GM23248 (cell line): ENCODE measurements at places on chromosomes 13 and 19.

GRCh38 chr19:21519488-21519887 lies 14.1 kb downstream of the ZNF429 start:
- DNase-seq = no peak

DNA sequence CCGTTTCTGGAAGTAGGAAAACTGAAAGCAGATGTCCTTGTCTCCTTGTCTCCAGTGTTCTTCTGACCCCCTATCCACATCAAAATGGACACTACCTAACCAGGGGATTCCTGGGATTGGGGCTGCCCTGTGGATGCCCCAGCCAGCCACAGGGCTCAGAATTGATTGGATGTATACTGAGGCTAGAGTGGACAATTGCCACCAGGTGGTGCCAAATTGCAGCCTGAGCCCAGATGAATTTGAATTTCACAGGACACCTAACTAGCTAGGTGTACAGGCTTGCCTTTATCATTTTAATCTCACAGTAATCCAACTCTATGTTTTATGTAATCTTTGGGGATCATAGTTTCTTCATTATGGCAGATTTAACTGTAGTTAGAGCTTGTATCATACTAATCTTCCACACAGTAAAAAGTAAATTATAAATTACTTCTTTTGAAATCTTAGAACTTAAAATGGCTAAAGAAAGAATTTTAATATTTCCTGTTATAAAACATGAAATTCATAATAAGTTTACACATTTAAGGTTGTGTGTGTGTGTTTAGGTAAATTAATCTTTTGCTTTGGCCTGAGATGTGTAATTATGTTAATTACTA lies 58.0 kb downstream of the PIBF1 start:
- peak; percentile 70 for DNase-seq

- DNase-seq = no peak
Observed at GRCh38 chr13:110089100-110089499, 217.9 kb downstream of the COL4A1 start.

GRCh38 chr13:98571955-98572662 lies 4.8 kb downstream of the STK24 start:
- DNase-seq = peak; percentile 82

DNA sequence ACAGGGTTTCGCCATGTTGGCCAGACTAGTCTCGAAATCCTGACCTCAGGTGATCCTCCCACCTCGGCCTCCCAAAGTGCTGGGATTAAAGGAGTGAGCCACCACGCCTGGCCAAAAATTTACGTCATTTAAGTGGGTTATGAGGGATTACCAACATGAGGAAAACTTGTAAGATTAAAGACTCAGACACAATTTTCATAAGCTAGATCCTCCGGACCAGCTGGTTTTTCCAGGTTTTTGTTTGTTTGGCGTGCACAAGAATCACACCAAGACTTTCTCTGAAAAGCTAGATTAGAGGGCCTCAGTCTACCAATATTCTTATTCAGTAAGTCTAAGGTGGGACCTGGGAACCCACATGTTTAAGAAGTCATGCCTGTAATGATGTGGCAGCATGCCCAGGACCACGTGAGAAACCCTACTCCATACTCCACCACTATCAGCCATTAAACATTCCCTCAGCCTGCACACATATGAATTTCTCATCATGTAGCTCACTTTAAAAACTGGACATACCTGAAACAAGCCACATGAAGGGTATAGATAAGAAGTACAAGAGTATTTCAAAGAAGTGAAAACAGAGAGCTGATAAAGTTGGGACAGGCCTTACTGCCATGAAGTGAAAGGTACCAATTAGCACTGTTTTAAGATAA lies 25.7 kb downstream of the DIAPH3 start:
- no peak for DNase-seq

DNA sequence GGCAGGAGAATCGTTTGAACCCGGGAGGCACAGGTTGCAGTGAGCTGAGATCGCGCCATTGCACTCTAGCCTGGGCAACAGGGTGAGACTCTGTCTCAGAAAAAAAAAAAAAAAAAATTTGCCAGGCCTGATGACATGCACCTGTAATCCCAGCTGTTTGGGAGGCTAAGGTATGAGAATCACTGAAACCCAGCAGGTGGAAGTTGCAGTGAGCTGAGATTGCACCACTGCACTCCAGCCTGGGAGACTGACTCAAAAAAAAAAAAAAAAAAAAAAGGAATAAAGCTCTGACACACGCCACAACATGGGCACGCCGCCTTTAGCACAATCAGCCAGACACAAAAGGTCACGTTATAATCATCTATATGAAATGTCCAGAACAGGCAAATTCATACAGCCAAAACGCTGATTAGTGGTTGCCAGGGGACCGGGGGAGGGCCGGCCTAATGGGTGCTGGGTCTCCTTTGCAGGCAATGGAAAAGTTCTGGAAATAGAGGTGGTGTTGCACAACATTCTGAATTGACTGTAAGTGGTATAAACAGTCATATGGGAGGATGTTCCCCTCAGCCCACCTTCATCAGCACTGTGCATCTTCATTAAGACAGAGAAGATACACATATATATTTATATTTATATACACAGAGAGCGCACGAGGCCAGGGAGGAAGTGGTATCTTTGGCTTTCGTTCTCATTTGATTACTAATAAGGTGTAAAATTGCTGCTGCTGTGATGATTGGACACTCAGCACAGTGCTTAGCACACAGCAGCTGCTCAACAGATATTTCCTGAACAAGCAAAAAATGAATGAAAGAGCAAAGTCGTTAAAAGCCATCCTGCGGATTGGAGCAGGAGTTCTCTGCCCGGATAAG lies 3.8 kb downstream of the HSPBP1 start:
- DNase-seq = no peak

DNA sequence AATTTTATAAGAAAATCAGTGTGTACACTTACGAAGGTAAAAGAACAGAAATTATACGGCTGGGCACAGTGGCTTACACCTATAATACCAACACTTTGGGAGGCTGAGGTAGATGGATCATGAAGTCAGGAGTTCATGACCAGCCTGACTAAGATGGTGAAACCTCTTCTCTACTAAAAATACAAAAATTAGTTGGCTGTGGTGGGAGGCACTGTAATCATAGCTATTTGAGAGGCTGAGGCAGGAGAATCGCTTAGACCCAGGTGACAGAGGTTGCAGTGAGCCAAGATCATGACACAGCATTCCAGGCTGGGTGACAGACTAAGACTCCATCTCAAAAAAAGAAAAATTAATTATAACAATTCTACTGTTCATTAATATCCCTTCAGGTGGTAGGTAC lies 151.9 kb downstream of the ZNF737 start:
- DNase-seq = no peak

- peak; percentile 49 for DNase-seq
Observed at GRCh38 chr13:25171517-25172302, at the start of gene AMER2. AMER2 (minus strand) TSS chr13:25172288; CDS start chr13:25171619, 669 bp downstream.

DNA sequence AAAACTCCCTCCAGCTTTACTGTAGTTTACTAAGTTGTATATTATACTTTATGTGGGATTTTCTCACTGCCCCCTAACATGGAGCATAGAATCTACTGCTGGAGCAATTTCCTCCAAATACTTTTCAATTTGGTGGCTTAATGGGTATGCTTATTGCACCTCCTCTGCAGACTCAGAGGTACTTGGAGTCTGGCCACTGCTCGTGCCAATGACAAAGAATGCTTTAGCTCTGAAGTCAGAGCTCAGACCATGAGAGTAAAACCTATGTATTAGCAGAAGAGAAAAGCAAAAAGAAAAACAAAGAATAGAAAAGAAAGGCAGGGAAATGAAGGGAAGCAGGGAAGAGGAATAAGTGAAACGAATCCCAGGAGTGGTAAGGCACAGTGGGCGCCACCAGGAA lies 71.9 kb downstream of the SUCLA2 start:
- DNase-seq = peak; percentile 67

GRCh38 chr19:40600570-40601133 lies 517 bp upstream of the LTBP4 start:
- no peak for DNase-seq

GRCh38 chr19:32646556-32646955 lies 28.4 kb downstream of the ANKRD27 start:
- no peak for DNase-seq

- no peak for DNase-seq
Observed at GRCh38 chr13:23203516-23203915, 22.7 kb downstream of the SGCG start.

DNA sequence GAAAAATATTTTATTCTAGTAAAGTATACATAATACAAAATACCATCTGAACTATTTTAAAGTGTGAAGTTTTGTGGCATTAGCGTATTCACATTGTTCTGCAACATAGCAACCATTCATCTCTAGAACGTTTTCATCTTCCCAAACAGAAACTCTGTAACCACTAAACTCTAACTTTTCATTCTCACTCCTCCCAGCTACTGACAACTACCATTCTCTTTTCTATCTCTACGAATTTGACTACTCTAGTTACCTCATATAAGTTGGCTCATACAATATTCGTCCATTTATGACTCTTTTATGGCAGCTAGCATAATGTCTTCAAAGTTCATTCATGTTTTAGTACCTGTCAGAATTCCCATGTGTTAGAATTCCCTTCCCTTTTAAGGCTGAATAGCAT lies 150.5 kb upstream of the MIR17HG start:
- no peak for DNase-seq

- no peak for DNase-seq
Observed at GRCh38 chr13:49251326-49251725, 3.6 kb downstream of the CDADC1 start.

DNA sequence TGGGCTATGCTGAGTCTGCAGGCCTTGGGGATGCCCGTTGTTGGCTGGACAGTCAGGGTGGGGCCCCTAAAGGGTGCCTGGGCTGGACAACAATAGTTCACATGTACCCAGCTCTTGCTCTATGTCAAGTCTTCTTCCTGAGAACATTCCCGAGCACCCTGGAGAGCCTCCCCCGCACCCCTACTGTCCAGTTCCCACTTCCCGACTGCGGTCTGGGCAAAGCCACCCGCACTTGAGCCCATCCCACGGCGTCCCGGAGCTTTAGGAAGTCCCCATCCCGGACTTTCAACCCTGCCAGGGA lies 1.1 kb upstream of the MPND start:
- DNase-seq = peak; percentile 58

- DNase-seq = no peak
Observed at GRCh38 chr13:35964863-35965180, 166.4 kb downstream of the DCLK1 start.

DNA sequence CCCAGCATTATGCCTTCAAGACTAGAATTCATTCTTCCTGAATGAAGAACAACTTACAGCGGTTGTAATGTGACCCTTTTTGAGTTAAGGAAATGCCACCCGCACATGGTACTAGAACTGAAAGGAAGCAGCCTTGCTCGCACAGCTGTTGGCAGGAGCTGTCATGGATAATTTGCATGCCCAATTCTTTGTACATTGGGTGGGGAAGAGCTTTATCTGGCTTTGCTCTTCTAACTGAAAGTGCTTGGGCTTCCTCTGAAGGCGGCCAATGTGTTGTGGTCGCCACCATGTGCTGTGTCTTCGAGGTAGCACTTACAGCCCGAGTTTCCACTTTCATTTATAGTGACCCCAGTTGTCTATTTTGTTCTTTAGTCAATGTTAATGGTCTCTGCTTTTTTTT lies 3.4 kb downstream of the CCNE1 start:
- DNase-seq = no peak

GRCh38 chr19:49349567-49349966 lies 12.6 kb downstream of the TEAD2 start:
- no peak for DNase-seq

- DNase-seq = peak; percentile 55
Observed at GRCh38 chr19:3075605-3076431, 13.5 kb upstream of the TLE5 start.

DNA sequence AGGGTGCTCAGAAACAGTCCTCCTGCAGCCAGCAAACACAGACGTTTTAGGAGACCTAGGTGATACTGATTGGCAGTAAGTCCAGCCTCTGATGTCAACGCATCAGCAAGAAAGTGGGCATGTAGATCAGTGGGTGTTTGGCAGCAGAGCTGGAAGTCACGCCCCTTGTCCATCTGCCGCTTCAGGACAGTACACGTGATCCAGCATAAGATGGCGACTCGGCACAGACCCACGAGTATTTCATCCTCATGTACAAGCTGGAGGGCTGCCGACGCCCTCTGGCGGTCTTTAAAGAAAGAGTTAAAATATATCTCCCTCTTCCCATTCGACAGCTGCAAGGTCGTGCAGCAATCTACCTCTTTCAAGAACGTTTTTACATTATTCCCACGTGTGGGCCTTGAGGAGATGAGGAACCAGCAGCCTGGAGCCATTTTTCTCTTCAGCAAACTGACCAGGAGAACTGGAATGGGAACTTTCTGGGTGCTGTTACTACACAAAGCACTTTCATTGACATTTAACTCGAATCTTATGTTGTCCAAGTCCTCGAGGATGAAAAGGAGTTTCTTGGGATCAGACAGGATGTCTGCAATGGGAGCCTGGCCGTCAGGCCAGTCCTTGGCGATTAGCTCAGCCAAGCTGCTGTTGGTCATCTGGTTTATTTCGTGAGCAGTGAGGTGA lies 22.3 kb downstream of the NLRP11 start:
- DNase-seq = peak; percentile 70

GRCh38 chr13:21399741-21400140 lies 59.4 kb downstream of the ZDHHC20 start:
- peak; percentile 2 for DNase-seq

- peak; percentile 93 for DNase-seq
Observed at GRCh38 chr19:55368701-55369563, 1.3 kb downstream of the IL11 start.

GRCh38 chr13:84980571-84980970 lies 818.6 kb downstream of the SLITRK6 start:
- DNase-seq = no peak

DNA sequence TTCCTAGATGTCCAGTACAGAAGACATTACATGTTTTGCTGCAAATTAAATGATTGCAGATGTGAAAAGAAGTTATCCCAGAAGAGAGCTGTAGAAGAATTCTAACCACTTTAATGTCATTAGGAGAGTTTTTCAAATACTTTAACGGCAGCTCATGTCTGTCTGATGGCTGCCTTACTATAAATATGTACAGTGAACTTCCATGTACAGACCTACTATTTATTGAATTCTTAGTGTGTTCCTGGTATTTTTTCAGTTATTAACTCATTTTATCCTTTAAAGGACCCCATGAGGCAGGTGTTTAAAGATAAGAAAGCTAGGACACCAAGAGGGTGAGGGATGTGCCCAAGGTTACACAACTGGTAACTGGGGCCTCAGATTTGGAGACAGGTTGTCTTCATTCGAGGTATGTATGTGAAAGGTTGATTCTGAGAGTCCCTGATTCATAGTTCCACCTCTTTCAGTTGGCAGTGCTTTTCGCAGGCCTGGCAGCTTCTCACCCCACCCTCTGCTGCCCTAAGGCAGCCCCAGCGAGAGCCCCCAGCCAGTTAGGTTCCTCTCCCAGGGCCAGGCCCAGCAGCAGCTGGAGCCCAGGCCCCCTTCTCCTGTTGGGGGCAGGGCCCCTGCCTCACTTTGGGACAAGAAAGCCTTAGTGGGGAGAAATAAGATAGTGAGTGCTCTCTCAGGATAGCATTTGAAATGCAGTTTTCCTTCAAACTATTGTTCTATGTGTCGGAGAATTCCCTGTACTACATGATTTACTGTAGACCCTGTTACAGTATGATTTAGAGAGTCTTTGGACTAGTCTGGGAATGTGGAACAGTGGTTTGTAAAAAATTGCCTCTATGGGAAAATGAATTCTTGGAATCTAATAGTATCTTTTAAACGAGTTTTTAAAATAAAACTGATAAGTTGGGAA lies 67.7 kb upstream of the TEX29 start:
- DNase-seq = peak; percentile 63
